Mammary microvascular endothelial cell (primary cell): ENCODE measurements at places on chromosomes 3 and 15. TPM values are rescaled to one million over a fixed set of nuclear protein-coding genes. Genes with fewer than 3 reads are reported as not detected.

The SENP2 gene
- total RNA-seq, result 15.3 and 27.6 TPM in 2 replicates

The GOLGA6A gene
- total RNA-seq, result not detected in 2 replicates

The TMCO5A gene
- total RNA-seq, result not detected in 2 replicates

The SEMA6D gene
- total RNA-seq, result 7.0 and 11.2 TPM in 2 replicates

The WNT7A gene
- total RNA-seq, result not detected in 2 replicates

The DCBLD2 gene
- 50.8 and 55.1 TPM in 2 replicates for total RNA-seq

The RPP25 gene
- total RNA-seq, result 24.3 and 27.0 TPM in 2 replicates

The ANP32A gene
- total RNA-seq, result 48.0 and 49.2 TPM in 2 replicates

The FAM43A gene
- 218 and 241 TPM in 2 replicates for total RNA-seq

The IL17RB gene
- not detected in 2 replicates for total RNA-seq
